ENCODE measurements at places on chromosomes 7 and 10.

GRCh38 chr7:41319581-41319980 lies 383.3 kb downstream of the INHBA start:
- DNase-seq, result no peak

GRCh38 chr10:63197344-63198092 lies 64.4 kb downstream of the NRBF2 start:
- DNase-seq, result no peak

DNA sequence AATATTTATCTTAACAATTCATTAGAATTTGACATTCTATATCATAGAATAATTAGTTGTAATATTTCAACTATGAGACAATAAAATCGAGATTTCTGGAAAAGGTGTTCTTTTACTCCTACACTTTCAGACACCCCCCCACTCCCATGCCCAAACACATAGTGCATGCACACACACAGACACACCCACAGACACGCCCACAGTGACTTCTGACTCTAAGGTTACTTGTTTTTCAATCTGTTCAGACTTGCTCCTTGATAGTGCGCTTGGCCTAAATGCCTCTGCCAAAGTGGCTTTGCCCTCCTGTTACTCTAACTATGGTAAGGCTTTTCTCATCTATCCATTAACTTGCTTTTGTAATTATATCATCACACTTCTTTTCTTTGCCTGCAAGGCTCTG lies 144.0 kb upstream of the PPP1R3A start:
- no peak for DNase-seq

DNA sequence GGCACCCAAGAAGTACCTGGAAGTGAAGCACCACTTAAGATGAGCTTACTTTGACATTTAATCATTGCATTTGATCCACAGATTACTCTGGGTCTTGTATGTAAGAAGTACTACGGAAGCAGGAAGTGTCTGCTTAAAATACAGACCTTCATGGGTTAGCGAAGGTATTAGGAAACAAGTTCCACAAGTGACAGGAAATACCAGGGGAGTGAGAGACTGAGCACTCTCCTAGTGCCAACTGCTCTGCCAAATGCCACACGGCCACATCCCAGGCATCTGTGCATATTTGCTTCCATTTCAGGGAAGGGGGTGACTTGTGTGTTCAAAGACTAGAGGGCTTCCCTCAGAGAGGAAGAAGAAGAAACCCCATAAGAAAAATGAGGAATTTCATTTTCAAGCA lies 57.2 kb upstream of the ANK3 start:
- peak; percentile 43 for DNase-seq

DNA sequence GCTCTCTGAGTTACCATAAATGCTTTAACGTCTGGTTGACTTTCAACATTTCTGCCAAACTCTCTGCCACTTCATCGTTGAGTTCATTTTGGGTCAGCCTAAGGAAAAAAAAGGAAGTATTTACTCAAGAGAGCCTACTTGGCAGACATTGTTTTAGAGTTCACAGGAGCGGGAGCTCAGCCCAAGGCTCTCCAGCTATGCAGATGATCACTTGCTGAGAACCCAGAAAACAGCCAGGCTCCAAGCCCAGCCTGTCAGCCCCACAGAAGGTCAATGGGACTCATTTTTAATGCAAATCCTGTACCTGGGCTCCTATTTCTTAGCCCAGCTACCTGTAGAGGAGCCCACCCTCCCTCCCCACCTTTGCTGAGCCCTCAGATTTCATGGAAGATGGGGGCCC lies 45.5 kb downstream of the NOD1 start:
- peak; percentile 33 for DNase-seq

DNA sequence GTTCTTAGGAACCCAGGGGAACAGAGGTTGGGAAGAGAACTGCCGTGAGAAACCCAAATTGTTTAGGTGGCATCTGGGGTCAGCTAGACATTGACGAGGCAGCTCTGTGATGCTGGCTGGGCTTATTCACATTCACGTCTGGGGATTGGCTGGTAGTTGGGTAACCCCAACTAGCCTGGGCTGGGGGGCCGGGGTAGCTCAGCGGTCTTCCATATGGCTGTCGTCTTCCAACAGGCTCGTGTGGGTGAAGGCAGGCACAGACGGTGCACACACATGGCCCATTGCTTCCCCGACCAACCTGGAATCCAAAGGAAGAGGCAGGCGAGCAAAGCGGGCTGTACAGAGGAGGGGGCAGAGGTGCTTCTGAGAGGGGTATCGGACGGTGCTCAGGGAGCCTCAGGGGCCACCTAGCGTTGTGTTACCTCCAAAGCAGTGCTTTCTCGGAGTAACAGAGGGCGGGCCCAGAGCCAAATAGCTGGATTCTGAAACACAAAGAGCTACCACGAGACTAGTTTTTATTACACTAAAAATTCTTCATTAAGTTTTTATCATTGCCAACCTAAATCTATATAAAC lies 34.5 kb downstream of the MKI67 start:
- DNase-seq, result no peak

- no peak for DNase-seq
These were observed 160.4 kb upstream of the NPVF start for GRCh38 chr7:25388681-25389080.

- no peak for DNase-seq
These were observed 150.7 kb upstream of the SHH start for GRCh38 chr7:155962968-155963300.

DNA sequence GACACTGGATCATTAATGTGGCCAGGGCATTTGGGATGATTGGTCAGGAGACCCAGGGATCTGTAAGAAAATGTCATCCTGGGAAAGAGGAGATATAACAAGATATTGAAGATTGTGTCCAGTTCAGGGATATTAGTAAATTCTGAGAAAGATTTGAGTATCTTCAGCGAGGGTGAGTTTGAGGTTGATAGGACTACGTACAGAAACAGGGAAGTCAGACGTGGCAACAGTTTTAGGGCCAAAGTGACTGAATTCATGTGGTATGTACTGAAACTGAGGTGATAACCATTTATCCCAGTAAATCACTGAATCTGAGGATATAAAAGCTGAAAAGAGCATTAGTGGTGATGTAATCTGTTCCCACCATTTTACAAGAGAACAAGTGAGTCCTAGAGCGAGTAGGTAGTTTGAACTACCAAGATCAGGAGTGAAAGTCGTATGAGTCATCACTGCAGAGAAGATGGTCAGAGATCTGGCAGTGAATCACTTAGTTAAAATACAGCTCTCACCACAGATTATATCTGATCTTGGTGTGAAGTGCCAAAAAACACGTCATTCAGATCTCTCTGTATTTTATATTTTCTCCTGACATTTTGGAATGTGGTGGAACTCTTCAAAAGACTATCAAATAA lies 220.5 kb downstream of the CDK14 start:
- peak; percentile 63 for DNase-seq

- DNase-seq, result no peak
These were observed 116.3 kb downstream of the EXOC4 start for GRCh38 chr7:133369130-133369529.

GRCh38 chr10:14385596-14386593 lies 55.2 kb upstream of the FRMD4A start:
- no peak for DNase-seq

- DNase-seq, result no peak
These were observed 133.8 kb downstream of the PON1 start for GRCh38 chr7:95190515-95190914.

- no peak for DNase-seq
These were observed 17.1 kb downstream of the ODAD2 start for GRCh38 chr10:27981744-27982143.

DNA sequence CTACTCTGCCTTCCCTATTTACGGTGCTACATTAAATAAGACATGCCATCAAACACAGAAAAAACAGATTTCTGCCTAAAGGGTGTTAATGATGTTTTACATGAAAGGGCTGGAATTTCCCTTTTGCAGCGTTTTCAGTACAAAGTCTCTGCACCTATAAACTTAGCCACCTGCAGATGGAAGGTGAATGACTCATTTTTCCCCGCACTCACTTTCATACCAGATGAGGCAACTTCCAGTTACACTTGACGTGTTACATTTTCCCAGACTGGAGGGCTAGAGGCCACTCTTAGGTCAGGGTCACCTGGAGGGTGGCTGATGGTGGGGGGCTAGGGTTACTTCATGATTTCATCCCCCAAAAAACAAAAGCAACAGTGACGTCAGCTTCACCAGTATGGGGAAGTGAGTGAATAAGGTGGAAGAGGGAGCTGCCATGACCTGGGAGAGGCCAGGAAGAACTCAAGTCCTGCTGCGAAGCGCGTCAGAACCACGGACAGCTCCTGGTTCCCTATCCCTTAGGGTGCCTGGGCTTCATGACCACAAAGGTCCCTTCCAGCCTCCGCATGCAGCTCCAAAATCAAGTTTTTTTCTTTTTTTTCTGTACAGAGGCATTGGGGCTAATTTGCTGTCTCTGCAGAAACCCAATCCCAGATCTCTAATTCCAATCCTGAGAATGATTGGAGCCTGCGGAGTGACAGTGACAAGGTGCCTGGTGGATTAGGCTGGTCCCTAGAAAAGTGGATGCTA lies 94.0 kb downstream of the ADARB2 start:
- peak; percentile 53 for DNase-seq

DNA sequence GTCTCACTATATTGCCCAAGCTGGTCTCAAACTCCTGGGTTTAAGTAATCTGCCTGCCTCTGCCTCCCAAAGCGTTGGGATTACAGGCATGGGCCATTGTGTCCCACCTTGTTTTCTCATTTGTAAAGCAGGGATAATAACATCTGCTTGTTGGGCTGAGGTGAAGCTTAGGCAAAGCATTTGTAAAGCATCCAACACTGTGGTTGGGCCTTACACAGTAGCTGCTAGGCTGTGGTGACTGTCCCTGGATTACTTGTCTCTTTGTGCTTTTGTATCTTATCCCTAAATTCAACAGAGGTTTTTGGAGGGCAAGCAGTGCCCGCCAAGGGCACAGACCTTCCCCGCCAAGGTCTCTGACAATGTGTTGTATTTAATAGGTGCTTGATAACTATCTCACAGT lies 14.3 kb downstream of the HKDC1 start:
- DNase-seq, result no peak

DNA sequence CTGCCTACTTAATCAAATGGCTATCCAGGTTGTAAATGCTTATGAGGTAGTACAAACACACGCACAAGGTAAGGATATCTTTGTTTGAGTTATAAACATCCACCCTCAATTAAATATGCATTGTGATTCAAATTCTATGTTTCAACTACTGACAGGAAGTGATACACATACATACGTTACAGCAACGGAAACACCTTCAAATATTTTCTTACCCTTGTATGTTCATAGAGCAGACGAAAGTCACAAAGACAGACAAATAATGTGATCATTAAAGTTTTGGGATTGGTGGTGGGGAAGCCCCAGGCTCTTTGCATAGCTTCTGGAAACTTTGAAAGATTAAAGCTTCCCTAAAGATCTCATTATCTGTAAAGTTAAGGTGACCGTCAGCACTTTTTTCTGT lies 521.0 kb downstream of the PARD3 start:
- DNase-seq, result no peak

DNA sequence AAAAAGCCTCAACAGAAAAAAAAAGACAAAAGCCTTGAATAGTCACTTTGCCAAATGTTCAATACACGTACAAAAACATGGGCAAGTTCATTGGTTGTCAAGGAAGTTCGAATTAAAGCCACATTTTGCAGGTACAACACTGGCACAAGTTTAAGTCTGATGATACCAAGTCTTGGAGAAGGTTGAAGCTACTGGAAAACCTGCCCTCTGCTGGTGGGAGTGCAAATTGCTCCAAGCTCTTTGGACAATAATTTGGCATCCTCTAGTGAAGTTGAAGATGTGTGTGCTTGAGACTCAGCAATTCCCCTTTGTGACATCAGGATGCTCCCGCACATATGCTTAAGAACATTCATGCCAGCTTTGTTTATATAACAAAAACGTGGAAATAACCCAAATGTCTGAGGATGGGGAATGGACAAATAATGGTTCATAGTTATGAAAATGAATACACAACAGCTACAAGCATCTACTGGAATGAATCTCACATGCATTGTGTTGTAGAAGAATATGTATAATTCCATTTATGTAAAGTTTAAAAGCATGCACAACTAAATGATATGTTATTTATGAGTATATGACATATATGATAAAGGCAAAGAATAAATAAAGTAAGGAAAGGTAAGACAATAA lies 120.0 kb upstream of the PLPP4 start:
- peak; percentile 63 for DNase-seq

GRCh38 chr10:118301211-118301610 lies 40.9 kb downstream of the FAM204A start:
- no peak for DNase-seq

GRCh38 chr7:18927134-18927533 lies 190.3 kb downstream of the TWIST1 start:
- no peak for DNase-seq

DNA sequence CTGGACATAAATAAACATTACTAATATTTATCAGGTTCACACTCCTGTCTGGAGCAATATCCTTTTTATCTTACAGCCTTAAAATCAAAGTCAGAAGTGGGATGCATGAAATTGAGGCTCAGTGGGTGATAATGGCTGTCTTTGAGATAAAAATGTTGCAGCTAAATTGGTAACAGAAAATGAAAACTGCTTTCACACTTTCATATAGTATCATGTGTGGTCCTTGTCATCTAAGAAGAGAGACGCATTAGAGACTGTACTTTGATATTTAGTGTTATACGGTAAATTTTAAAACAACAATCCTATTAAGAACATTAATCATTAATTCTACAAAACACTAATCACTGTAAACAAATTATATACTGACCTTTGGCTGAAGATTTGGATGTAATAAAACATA lies 235.2 kb upstream of the HGF start:
- DNase-seq, result no peak

DNA sequence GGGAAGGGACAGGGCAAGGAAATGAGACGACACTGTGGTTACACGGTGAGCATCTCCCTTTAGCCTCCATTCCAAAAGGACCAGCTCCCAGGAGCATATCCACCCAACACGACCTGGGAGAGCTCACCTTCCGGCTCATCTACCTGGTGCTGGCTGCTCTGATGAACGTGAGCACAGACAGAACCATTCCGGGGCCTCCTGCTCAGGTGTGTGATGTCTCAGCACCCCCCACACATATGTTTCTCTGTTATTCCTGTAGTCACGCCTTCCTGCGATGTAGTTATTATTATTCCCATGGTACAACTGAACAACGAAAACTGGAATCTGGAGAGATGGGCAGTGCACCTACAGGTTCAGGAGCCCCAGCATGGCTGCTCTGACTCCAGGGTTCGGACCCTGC lies 20.5 kb upstream of the GPR26 start:
- DNase-seq, result no peak

GRCh38 chr10:119642556-119643111 lies 8.5 kb upstream of the BAG3 start:
- DNase-seq, result peak; percentile 66

DNA sequence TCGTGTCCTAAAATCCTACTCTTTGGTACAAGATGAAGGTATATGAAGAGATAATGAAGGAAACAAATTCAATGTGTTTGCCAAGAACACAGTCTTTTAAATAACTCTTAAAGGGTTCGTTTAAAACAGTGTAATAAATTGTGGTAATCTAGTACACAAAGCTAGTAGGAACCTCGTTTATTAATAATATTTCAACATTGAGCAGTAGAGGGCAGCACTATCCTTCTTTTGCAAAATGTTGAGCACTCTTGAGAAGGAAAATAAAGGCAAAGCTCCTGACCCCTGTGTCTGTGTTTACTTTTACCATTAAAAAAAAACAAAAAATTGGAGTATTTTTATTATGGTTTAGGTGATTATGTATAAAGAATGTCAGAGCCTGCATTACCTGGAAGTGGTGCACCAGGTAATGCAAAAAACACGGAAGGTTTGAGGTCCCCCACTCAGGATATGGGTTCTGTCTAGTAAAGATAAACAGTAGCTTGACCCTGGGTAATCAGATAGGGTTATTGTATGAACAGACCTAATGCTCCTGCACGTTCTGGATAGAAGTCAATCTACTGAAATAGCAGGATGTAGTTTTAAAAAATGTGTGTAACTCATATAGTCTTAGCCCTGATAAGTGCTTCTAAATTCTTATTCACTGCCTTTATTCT lies 5.7 kb upstream of the GOT1 start:
- peak; percentile 90 for DNase-seq

Data from hematopoietic multipotent progenitor cell treated with erythropoietin and hydrocortisone succinate and interleukin-3 and kit ligand, for 6 days (in vitro differentiated cells).